Omental fat pad (tissue), 4 donors: ENCODE measurements at places on chromosomes 12 and 14. TPM values are rescaled to one million over a fixed set of nuclear protein-coding genes. Genes with fewer than 3 reads are reported as not detected.

Gene PAH
- total RNA-seq, result not detected

- no peak for DNase-seq
Measured at GRCh38 chr14:90573385-90574105, 176.7 kb downstream of the CALM1 start.

GRCh38 chr12:65818454-65819382 is 5.6 kb upstream of the HMGA2 start:
- no peak for DNase-seq

Gene KRT75
- not detected for total RNA-seq
